ENCODE measurements at places on chromosomes 11 and 22.

- no peak for DNase-seq
Observed at GRCh38 chr11:76654298-76654851, 16.2 kb downstream of the LRRC32 start.

GRCh38 chr11:87299041-87299481 lies 261.3 kb downstream of the TMEM135 start:
- DNase-seq, result no peak

DNA sequence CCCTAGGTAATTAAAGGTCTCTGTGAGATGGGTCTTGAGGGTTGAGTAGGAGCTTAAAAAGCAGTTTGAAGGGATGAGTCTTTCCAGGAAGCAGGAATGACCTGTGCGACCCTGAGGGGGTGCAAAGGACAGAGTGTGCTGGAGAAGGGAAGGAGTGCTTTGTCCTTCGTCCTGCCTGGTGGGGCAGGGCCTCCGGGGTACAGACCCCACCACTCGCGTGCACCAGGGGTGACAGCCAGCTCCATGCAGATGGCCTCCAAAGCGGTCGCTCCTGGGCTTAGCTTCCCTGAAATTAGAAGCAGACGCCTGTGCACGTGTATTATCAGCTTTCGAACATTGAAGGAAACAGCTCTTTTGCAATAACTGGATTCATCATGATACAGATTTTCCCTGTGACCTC lies 959.8 kb downstream of the BRD1 start:
- DNase-seq, result no peak

GRCh38 chr11:70517988-70518907 lies 119.9 kb downstream of the CTTN start:
- no peak for DNase-seq

GRCh38 chr11:26286472-26287066 lies 45.4 kb upstream of the ANO3 start:
- DNase-seq, result peak; percentile 11

DNA sequence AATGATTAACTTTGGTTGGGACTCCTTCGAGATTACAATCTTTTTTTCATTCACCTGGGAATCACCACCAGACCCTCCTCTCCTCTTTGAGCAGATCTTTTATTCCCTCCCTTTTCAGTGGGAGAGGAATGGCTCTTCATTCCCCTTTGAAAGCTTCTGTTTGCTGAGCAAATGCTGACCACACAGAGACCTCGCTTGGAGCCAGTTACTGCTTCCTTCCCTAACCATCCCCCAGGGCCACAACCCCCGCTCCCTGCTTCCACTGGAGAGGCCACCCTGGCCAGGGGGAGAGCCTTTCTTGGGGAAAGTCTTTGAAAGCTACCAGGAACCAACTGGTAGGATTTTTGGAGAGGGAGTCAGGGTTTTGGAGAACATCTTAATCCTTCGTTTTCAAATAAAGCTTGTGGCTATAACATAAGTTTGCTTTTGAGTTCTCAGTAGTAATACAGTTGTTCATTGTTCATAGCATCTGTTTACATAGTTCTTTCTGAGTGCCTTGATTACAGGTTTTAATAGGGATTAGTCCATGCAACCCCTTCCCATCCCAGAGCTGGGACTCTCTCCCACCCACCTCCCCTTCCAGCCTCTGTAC lies 138.4 kb downstream of the DBX1 start:
- DNase-seq, result no peak

DNA sequence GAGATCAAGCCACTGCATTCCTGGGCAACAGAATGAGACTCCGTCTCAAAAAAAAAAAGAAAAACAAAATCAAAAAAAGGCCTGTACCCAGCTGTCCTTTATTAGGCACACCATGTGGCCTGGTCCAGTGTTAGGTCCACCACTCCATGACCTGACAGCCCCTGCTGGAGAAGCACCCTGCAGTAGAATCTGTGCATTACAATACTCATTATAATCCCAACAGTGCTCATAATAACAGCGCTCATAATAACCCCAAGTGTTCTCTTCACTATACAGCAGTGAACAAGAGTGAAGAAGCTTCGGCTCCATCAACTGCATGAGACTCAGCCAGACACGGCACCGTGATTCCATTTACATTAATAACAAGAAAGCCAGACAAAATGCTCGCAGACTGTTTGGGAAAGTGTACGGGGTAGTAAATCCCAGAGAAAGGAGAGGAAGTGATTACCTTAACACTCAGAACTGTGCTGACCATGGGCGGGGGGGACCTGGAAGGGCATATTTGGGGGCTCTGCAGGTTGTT lies 8.9 kb upstream of the EHD1 start:
- no peak for DNase-seq

DNA sequence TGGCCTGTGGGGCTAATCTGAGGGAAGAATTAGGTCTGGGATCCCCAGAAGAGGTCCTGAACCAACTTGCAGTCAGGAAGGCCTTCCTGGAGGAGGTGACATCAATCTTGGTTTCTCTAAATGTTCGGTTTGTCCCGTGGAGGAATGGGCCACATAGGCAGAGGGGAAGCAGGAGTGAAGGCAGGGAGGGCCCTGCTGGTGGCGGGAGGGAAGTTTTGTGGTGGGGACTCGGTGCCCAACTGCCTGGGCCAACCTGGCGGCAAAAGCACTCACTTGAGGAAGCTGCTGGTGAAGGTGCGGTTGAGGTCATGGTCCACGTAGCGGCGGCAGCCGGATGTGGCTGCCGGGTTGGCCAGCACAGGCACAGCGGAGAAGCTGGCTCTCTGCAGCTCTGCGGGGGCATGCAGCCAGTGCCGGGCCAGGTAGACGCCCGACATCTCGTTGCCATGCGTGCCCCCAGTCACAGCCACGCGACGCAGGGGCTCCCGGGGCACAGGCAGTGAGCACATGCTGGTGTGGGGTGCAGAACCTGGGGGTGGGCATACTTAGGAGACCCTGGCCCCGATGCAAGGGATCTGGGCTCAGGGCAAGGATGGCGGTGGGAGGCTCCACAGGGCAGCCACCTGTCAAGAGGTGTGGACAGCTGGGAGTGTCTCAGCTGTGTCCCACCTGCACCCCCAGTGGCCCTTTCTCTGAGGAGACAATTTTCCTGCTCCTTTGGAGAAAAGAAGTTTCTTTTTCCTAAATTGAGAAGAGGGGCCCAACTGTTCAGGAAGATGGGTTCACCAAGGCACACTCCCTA lies 3.8 kb downstream of the ACY3 start:
- DNase-seq, result peak; percentile 65

DNA sequence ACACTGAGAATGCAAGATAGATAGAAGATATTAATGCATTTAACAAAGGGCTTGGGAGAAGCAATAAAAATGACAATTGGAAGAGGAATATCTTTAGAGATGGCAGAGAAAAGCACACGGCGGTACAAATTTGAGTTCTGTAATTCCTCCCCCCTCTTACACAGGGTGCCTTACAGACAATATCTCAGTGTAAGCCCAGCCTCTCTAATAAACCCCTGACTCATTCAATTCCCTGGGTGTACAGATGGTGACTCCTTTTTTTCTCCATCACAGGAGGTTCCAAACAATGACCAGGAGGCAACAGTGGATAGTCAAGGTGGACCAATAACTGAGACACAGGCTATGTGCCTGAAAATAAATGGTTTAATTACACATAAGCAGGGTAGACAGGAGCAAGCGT lies 598.6 kb downstream of the OPCML start:
- DNase-seq, result no peak

- DNase-seq, result no peak
Observed at GRCh38 chr22:38567531-38568285, 2.3 kb downstream of the DMC1 start.

- no peak for DNase-seq
Observed at GRCh38 chr11:10522921-10523320, 18.1 kb downstream of the RNF141 start.

DNA sequence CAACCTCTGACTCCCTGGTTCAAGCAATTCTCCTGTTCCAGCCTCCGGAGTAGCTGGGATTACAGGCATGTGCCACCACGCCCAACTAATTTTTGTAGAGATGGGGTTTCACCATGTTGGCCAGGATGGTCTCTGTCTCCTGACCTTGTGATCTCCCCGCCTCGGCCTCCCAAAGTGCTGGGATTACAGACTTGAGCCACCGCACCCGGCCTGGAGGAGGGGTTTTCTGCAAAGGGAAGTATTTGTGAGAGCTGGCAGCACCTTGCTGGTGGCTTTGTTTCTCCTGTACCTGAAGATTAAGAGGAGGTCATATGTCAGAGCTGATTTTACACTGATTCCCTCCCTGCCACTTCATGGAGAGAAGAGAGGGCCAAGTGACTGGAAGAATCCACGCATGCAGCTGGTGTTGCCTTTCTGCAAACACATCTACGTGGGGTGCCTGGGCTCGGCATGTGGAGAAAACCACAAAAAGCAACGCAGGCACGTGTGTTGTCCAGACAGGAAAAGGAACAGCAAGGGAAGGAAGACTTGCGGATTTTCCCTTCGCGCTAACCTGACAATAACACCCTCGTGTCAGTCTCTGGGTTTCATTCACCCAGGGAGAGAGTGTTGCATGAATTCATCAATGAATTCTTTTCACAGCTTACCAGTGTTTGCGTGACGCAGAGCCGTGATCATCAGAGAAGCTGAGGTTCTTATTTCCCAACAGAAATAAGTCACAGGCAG lies 61.9 kb downstream of the TSPAN18 start:
- no peak for DNase-seq

DNA sequence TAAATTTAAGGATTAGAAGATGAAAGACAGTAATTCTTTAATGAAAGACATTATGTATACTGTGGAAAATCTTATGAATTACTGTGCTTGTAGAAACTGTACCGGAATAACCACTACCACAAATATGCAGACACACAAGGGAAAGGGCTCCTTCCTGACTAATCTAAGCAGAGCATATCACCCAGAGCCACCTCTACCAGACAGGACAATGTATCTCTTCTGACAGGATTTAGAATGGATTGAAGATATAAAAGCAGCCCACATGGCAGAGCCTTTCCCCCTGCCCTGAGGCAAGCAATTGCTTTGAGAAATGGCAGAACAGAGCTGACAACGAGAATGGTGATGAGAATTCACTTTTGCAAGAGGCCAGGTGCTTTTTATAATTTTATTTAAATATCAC lies 144.1 kb downstream of the NOX4 start:
- DNase-seq, result no peak

DNA sequence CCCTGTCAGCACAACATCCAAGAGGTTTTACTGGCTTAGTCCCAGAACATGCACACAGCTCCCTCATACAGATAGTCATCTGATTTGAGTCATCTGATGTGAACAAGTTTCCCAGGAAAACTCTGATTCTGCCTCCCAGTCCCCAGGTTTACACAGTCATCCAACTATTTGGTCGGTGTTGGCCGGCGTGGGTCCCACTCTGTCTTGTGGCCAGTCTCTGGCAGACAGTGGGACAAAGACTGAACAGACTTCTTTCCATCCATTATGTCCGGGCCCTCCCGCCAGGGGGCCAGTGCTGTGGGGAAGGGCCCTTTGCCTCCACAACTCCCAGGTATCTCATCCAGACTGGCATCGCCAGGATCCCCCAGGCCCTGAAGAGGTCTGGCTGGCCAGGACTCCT lies 60.0 kb downstream of the BTG4 start:
- no peak for DNase-seq

- no peak for DNase-seq
Observed at GRCh38 chr11:66849501-66850234, 6.4 kb downstream of the RCE1 start.

GRCh38 chr11:131592734-131593133 lies 222.3 kb downstream of the NTM start:
- no peak for DNase-seq

DNA sequence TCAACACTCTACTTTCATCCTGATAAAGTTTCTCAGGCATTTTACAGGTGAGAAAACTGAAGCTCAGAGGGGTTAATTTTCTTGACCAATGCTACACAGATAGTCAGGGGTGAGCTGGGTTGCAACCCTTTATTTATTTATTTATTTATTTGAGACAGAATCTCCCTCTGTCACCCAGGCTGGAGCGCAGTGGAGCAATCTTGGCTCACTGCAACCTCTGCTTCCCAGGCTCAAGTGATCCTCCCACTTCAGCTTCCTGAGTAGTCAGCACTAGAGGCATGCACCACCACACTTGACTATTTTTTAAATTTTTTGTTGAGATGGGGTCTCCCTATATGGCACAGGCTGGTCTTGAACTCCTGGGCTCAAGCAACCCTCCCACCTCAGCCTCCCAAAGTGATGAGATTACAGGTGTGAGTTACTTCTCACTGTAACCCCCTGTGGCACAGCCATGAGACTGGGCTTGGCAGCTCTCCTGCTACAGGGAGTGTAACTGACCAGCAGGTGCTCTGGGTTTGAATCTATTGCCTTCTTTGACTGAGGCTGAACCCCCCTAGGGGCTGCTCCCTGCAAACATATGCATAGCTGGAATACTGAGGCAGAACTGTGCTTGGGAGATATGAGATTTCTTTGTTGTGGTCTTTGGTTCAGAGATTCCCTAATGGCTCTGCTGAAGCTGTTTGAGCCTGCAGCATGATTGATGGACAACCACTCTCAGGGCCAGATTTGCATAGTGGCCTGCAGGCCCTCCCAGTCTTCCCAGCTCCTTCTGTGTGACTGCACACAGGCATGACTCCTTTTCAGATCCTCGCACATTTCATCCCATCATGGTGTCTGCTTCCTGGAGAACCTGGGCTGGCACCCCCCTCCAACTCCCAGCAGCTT lies 6.1 kb downstream of the C11orf96 start:
- DNase-seq, result no peak

- DNase-seq, result no peak
Observed at GRCh38 chr11:102457865-102458264, 5.3 kb upstream of the TMEM123 start.

GRCh38 chr11:69587454-69588090 lies 53.4 kb upstream of the CCND1 start:
- no peak for DNase-seq

GRCh38 chr11:26331911-26332571 lies at the start of gene ANO3:
ANO3 (plus strand) TSS chr11:26332130; CDS start chr11:26332276, 146 bp downstream.
- DNase-seq, result peak; percentile 67

DNA sequence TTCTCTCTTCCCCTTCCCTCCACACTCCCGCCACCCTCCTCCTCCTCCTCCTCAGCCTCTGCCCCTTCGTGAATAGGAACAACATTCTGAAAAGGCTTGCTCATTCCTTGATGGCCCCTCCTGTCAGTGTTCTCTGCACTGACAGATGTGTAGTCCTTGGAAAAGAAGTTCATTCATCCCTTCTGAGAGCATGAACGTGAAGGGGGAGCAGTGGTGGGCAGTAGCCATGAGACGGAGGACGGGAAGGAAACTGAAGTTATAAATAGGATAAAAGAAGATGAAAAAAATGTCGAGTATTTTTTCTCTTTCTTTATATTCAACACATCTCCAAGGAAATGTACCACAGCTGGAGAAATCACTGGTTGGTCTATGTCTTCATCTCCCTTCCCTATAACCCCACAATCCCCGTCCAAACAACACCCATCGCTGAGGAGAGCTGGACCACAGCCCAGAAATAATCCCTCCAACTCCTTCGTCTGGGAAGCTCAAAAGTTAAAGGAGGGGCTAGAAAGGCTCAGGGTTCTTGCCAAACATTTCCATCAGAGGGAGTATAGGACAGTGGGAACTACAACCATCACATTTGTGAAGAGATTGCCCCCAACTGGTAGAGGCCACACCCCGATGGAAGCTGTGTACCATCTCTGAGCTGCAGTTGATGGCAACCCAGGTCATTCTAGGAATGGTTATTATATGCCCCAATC lies 33.5 kb downstream of the ETS1 start:
- DNase-seq, result no peak

- DNase-seq, result no peak
Observed at GRCh38 chr11:128680906-128681305, 13.0 kb upstream of the FLI1 start.

GRCh38 chr11:88402192-88402715 lies 64.7 kb upstream of the CTSC start:
- no peak for DNase-seq

- DNase-seq, result no peak
Observed at GRCh38 chr11:75365711-75366181, 14.3 kb upstream of the ARRB1 start.

Data from GM13976 (cell line).